ENCODE measurements at places on chromosomes 1 and 21.

- no peak for DNase-seq
Measured at GRCh38 chr1:28428012-28428411, 58.5 kb downstream of the PHACTR4 start.

- DNase-seq = no peak
Measured at GRCh38 chr1:155077758-155078445, 735 bp upstream of the EFNA3 start.

DNA sequence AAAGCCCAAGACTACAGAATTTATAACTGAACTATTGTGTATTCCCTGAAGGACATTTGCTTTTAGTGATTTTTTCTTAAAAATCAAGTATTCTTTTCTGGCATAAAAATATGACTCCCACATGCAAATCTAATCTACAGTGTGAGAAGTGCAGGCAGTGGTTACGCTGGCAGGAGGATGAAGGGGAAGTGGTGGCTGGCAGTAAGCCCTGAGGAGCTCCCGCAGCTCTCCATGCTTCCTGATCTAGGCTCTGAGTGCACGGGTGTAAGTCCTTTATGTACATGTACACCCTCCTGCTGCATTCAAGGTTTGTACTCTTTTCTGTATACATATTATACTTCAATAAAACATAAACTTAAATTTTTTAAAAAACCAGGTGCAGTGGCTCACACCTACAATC, 67.5 kb upstream of the PRDX6 start:
- DNase-seq = no peak

DNA sequence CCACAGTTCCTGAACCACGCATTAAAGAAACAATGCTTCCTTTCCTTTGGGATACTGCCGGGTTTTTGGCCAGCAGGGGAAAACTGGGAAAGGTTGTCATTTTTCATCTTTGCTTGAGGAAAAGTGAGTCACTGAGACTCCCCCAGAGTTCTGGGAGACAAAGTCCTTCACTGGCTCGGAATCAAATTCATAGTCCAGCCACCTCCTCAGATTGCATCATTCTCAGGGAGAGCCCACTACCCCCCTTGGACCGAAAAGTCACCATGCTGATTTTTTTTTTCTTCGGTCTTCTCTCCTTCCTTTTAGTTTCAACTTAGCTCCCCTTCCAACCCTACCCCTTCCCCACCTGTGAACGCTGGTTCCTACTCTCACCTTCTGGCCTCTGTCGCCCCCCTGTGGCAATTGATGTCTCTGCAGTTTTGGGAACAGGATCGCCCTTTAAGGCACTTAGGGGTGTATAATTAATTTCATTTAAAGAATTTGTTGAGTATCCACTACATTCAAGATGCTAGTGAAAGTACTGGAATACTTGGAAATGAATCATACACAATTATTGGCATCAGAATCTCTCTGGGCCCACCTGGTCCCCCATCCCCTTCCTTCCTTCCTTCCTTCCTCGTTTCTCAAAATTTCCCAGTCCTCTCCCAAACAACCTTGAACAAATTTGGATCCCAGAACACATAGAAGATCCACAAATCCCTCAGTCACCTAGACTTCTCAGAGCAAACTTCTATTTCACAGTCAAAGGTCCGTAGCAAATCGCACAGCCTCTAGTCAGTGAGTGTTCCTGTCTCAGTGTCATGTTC, 6.9 kb downstream of the ACKR1 start:
- peak; percentile 25 for DNase-seq

DNA sequence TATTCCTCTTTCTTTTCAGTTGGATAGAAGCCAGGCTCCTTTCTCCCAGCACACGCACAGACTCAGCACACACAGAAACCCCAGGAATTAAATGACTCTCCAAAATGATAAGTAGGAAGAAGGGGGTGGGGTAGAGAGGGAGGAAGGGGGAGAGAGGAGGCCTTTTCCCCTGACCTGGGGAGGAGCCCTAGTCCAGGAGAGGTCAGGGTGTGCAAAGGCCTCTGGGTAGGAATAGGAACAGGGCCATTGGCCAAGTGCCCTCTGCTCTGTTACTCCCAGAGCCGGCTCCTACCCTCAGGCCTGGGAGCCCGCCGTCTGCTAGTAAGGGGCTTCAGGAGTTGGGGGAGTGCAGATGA, 35.6 kb upstream of the PUM1 start:
- no peak for DNase-seq

GRCh38 chr1:109659997-109660690, 4.2 kb downstream of the GSTM4 start:
- DNase-seq = no peak

GRCh38 chr1:88230126-88230525, 453.9 kb upstream of the PKN2 start:
- DNase-seq = no peak

DNA sequence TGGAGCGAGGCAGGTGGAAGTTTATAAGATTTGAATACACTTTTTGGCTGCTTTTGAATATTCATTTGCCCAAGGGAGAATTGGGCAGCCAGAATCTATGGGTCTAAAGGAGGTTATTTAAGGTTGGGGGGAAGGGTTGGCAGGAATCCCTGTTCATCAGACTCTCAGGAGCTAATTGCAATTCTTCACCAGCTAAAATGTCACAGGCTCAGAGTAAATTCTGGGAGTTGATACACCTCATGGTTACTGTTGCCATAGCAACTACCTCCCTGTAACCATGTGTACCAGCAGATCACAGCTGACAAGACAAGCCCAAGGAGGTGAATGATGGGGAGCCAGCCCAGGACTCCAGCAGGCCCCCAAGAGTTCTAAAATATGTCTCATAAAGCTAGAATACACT, 75.5 kb downstream of the CAMK2N1 start:
- no peak for DNase-seq

GRCh38 chr1:216750031-216750627, 26.9 kb upstream of the ESRRG start:
- no peak for DNase-seq

- peak; percentile 33 for DNase-seq
Measured at GRCh38 chr1:64898107-64898861, 68.1 kb downstream of the JAK1 start.

GRCh38 chr1:173427146-173428054, 49.7 kb upstream of the PRDX6 start:
- no peak for DNase-seq

GRCh38 chr1:158203693-158204457, 23.2 kb downstream of the CD1D start:
- DNase-seq = no peak

DNA sequence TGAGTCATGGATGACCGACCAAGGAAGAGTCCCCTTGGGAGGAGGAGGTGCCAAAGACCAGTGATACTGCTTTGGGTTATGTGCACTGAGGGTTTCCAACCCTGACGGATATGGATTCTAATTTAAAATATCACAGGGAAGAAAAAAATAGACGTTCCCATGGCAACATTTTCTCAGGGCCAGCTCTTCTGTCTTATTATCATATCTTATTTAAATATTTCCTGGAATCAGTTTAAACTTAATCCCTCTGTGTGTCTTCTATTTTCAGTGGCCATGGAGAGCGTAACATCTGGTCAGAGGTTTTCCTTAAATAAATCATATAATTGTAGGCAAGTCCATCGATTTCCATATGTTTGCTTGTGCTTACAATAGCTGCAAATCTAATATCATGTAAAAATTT, 205.4 kb upstream of the FMN2 start:
- DNase-seq = no peak

DNA sequence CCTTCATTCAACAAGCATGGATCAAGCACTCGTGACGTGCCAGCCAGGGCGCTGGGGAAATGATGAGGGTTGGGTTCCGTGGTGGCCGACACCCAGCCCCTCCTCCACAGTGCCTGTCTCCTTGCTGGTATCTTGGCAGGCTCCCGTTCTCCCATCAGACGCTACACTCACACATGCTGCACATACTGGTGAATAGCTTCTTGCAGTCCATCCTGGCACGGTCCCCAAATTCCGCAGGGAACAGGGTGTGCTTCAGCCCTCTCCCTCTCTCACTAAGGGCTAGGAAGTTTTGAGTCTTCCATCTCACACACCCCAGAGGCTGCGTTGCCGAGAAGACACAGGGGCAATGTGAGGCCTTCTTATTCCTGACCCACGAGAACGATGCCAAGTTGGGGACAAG, 10.1 kb upstream of the MEF2D start:
- DNase-seq = no peak

- DNase-seq = no peak
Measured at GRCh38 chr1:178500091-178500770, 3.5 kb upstream of the CLEC20A start.

DNA sequence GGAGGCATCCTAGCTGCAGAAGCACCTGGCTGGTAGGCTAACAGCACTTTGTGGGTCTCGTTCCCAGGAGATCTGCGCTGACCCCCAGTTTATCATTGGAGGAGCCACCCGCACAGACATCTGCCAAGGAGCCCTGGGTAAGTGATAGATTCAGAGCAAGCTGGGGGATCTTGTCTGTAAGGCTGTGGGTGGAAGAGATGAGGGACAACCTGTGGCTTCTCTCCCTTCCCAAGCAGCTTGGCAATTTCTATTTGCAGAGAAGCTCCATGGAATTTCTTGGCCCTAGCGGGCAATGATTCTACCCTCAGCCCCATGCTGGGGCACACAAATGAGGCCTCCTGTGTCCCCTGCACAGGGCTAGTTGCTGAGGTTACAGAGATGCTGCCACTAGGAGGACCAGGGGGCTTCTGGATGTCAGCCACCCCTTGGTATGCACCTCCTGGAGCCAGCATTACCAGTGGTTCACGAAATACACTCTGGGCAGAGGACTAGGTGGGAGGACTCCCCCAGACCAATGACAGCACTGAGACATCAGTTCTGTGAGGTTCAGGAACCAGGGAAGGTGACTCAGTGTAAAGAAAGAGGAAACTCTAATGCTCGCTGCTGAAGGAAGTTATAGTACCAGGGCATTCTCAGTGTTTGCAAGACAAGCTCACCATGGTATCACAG, 5.5 kb downstream of the CAPN2 start:
- DNase-seq = no peak

- no peak for DNase-seq
Measured at GRCh38 chr1:3015744-3016143, 5.5 kb upstream of the ACTRT2 start.

GRCh38 chr1:17274186-17275170, 25.6 kb downstream of the PADI3 start:
- peak; percentile 10 for DNase-seq

- no peak for DNase-seq
Measured at GRCh38 chr1:7657287-7658016, 113.6 kb upstream of the VAMP3 start.

GRCh38 chr1:227234998-227235405, 83.3 kb downstream of the CDC42BPA start:
- DNase-seq = no peak

GRCh38 chr1:227712648-227713047, 22.5 kb downstream of the JMJD4 start:
- no peak for DNase-seq

Measured in stimulated activated naive CD4-positive, alpha-beta T cell treated with Interleukin-2 at 50 U/mL for 16 hours (primary cell).